ENCODE measurements at places on chromosomes 13 and 19.

- DNase-seq: no peak
These were observed 19.7 kb downstream of the ZC3H4 start for GRCh38 chr19:47093841-47094240.

DNA sequence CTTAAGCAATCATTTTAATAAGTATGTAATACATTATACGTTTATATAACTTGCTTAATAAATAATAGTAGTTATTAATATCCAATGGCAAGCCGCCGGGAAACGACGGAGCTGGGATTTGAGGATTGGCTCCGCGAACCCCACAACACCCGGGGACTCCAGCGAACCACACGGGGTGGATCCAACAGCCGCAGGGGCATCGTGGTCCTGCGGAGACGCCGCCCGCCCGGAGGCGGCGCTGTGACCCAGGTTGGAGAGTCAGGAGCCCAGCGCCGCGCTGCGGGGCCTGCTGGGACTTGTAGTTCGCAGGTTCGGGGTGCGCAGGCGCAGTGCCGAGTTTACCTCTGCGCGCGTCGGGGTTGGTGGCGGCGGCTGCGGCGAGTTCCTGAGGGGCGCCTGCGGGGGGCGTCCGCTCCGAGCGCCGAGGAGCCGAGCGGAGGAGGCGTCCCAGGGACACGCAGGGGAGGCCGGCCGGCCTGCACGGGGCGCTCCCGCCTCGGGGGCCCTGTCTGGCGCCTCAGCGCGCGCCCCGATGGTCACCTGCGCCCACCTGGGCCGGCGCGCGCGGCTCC is at the start of gene ZNF554:
ZNF554 (plus strand) TSS at position 329 of the 572 bp plus-strand sequence; CDS start at position 533, 204 bp downstream.
- peak; percentile 70 for DNase-seq

DNA sequence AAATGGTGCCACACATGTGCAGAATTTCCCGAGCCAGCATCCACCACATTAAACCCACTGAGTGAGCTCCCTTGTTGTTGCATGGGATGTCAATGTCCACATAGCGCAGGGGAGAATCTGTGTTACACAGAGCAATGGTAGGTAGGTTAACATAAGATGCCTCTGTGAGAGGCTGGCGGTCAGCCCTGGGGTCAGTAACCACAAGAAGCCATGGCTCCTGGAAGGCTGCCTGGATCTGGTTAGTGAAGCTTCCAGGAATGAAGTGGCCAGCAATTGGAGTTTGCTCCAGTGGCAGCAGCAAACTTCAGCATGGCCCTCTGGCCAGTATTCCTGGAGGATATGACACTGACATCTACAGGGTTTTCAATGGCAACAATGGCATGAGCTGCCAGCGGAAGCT is 37.0 kb upstream of the PCDH9 start:
- no peak for DNase-seq

DNA sequence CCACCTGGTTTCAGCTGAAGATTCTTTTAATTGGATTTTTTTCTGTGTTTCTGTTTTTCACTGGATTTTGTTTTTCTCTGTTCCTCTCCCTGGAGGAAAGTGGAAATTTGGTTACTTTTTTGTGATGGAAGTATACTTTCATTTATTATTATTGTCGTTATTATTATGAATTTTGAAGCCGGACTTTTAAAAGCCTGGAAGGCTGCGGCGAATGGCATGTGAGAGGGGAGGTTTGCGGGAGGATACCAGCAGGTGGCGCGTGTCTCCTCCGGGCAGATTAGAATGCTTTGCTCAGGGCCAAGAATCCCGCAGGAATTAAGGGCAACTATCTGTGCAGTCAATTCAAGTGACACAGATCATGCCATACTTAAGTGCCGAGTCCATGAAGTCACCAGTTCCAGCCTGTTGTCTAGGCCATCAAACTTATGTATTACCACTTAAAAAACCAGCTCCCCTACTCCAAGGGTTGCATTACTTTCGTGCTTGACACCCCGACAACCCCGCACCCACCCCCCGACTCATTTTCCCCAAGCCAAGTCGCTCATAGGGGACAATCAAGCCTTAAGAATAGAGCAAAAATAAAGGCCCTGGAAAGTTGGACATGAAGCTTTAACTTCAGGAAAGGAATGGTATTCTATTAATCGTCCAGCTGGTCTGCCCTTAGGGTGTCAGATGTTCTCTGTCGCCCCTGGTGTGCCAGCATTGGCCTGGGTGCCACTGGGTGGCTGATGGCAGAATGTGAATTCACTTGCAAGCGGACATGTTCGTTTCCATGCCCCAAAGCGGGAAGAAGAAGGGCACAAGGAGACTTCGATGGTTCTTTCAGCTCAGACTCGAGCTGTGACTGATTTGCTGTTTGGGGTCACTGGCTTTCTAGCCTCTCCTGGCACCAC is 1.3 kb upstream of the LRCH1 start:
- no peak for DNase-seq

DNA sequence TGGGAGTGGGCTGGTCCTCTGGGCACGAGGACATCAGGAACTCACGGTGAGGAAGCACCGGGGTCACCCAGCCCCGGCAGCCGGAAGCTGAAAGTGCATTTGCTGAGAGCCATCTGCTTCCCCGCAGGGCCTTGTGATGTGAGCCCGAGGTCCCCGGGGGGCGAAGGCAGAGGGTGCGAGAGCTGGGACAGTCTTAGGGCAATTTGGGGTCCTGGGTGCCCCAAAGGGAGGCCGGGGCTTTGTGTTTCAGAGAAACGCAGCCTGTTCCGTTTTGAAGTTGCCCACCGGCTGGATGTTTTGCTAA is 4.8 kb downstream of the F2RL3 start:
- no peak for DNase-seq

DNA sequence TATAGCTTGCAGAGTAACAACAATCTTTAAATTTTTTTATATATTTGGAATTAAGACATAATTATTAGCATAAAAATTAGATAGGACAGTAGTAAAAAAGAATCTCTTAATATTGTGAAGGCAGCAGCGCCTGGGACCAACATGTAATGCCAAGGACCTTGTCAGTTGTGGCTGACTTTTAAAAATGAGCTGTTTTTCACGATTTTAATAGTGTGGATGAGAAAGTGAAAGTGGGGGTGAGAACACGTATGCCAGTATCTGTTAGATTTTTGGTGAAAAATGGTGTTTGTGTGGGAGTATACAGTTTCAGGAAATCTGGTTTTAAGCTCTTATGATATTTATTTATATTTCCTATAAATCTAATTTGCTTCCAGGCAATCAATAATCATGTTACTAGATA is 125.2 kb downstream of the LMO7 start:
- no peak for DNase-seq

- no peak for DNase-seq
These were observed 4.3 kb downstream of the GRK1 start for GRCh38 chr13:113671066-113672001.

DNA sequence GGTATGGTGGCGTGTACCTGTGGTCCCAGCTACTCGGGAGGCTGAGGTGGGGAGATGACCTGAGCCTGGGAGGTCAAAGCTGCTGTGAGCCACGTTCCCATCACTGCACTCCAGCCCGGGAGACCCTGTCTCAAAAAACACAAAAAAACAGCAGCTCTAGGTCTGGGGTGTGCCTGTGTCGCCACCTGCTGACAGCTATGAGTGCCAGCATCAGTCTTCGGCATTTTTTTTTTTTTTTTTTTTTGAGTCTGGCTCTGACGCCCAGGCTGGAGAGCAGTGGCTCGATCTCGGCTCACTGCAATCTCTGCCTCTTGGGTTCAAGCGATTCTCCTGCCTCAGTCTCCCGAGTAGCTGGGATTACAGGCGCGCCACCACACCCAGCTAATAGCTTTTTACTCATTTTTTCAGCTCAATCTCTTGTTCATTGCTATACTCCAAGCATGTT is 10.1 kb downstream of the AP2S1 start:
- no peak for DNase-seq

- no peak for DNase-seq
These were observed 279.8 kb downstream of the DCLK1 start for GRCh38 chr13:35851356-35851755.

DNA sequence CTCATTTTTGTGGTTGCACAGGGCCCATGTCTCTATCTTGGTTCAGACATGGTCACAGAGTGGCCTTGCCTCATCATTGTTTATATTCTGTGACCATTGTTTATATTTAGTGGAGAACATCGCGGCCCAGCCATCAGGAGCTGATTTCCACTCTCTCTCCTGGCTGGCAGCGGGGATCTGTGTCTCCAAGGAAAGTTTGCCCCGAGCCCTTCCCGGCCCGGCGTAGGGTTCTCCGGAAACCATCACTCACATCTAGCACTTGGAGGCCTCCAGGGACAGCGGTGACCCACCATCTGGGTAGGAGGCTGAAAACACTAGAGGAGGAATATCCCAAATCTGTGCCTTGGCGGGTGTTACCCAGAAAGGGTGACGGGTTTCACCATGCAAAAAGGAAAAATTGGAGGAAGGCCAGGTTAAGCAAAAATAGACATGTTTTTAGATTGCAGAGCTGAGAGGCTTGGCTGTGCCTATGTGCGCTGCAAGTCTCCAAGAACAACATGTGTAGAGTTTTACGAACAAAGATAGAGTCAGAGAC is 726 bp upstream of the ZNF358 start:
- no peak for DNase-seq

GRCh38 chr13:104993708-104994107 is 1541.8 kb downstream of the EFNB2 start:
- no peak for DNase-seq

DNA sequence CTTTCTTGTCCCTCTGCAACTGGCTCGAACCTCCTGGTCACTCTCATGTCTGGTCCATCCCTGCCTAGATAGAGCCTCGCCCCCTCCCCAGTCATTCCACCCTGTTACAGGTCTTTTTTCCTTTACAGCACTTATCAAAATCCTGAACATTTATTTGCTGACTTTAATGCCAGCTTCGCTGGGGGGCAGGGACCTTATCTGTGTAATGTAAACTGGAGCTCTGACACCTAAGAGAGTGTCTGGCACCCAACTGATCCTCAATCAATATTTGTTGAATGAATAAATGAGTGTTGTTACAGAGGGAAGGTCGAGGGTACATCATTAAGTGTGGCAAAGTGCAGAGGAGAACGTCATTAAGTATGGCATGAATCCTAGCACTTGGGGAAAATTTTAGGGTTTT is 16.7 kb downstream of the FAAP24 start:
- no peak for DNase-seq

DNA sequence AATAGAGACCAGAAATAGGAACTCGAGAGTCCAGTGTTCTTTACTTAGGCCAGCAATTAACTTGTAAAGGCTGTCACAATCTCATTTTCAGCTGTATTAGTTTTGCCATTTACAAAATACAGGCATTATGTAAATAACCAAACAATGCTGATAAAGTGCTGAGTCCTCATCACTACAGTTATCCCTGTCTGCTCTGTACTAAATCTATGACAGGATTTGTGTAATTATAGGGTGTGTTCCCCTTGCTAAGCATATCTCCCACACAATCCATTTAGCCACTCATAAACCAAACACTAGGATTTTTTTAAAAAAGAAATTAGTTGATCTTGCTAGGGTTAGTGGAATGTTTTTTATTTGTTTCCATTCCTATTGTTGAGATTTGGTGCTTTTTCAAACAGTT is 23.2 kb downstream of the PDX1 start:
- peak; percentile 4 for DNase-seq

GRCh38 chr13:102901615-102902305 is 55.9 kb downstream of the ERCC5 start:
- no peak for DNase-seq

- DNase-seq: no peak
These were observed 32.0 kb downstream of the KLF5 start for GRCh38 chr13:73090823-73091187.

DNA sequence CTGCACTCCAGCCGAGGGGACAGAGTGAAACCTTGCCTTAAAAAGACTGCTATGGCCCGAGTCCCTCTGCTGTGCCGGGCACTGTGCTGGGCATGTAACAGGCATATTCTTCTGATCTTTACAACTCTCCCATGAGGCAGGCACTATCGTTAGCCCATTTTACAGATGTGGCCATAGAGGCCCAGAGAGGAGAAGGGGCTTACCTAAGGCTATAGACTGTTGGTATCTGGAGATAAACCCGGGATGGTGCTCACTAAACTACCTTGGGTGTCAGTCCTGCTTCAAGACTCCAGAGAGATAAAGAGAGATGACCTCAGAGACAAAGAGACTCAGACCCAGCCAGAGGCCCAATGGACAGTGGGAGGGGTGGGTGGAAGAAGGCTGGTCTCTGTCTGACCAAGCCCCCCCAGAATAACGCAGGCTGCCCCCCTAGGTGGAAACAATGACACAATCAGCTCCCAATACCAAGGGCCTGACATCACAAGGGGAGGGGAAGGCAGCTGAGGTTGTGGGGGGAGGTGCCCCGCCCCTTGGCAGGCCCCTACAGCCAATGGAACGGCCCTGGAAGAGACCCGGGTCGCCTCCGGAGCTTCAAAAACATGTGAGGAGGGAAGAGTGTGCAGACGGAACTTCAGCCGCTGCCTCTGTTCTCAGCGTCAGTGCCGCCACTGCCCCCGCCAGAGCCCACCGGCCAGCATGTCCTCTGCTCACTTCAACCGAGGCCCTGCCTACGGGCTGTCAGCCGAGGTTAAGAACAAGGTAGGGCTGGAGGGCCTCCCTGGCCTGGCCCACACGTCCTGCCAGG is at the start of gene CNN1:
CNN1 (plus strand) TSS at position 620 of the 805 bp plus-strand sequence; CDS start at position 697, 77 bp downstream.
- no peak for DNase-seq

DNA sequence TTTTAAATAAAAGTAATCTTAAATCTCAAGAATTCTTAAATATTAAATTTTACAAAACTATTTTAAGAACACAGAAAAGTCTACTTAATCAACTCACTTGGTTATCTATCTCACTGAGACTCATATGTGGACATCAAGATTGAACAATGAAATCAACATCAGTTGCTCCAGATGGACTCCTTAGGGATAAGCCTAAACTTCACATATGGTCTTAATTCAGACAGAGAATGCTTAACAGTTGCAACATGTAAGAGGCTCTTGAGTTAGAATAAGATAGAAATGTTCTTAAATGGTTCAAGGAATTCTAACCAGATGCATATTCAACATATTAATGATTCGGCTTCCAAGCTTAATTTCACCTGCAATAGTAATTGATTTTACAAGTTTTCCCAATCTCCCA is 1730.9 kb downstream of the PCDH9 start:
- no peak for DNase-seq

DNA sequence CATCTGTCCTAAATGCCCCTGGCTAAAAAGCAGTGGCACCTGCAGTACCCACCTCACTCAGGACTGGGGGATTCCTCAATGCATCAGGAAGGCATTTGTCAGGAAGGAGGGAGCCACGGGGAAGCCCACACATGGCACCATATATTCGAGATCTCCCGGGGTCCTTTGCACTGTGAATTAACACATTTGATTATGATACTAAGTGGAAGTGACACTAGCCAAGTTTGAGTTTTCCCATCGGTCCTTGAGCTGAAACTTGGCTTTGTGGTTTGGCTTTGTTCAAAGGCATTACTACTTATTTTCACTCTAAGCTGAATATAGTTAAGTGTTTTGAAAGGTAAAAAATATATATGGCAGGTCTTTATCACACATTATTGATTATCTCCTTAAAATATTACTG is 168.7 kb upstream of the MYO16 start:
- no peak for DNase-seq

- DNase-seq: no peak
These were observed 57.3 kb downstream of the CEBPG start for GRCh38 chr19:33430674-33431277.
